ENCODE measurements at places on chromosomes 5 and 9.
A peak's percentile ranks its signal among the peaks of the same experiment; 100 is the strongest.

GRCh38 chr5:142343531-142343930 lies 18.7 kb upstream of the SPRY4 start:
- DNase-seq, result no peak

DNA sequence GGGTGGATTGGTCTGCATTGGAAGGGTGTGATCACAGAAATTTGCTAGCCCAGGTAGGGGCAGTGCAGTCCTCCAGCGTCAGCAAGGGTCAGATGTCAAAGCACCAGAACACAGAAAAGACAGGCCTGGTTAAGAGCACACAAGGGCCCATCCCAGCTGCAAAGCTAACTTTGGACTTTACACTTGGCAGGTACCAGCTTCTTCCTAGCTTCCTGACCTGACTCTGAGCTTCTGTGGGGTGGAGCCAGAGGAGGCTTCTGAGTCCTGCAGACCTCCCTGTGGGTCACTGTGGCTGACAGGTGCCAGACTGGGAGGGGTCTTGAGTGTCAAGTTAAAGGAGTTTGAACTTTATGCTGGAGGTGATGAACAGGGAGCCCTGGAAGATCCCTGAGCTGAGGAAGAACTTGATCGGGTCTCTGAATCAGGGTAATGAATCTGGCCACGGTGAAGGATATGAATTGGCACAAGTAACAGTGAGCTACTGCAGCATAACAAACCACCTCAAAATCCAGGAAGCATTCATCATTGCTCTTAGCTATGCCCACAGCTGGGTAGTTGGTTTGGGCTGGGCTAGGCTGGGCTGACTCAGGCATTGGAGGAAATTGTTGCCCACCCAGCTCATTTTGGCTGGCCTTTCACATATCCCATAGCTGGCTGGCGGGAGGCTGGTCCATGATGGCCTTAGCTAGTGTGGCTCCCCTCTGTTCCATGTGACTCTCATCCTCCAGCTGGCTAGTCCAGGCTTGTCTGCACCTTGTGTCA lies 63.4 kb downstream of the BARX1 start:
- DNase-seq, result no peak

DNA sequence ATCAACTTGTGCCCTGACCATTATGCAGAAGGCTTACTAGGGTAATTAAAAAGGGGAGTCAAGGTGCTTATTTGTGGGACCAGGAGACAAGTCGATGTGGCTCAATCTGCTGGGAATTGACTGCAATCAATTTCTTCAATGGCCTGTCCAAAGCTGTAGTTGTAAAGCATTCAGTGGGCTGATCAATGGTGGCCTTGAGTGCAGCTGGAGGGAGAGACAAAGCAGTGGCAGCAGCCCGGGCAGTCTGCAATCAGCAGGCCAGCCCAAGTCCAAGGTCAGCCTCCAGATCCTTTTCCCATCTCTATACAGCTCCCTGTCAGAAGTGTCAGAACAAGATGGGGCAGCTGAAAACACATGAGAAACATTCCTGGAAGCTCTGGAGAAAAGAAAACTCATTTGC lies 51.0 kb upstream of the BRINP1 start:
- no peak for DNase-seq

GRCh38 chr5:121288781-121289180 lies 562.9 kb upstream of the FTMT start:
- DNase-seq, result no peak

- DNase-seq, result no peak
These were observed 32.5 kb downstream of the TERT start for GRCh38 chr5:1262381-1262780.

GRCh38 chr5:152188251-152188650 lies 216.8 kb downstream of the NMUR2 start:
- DNase-seq, result no peak

DNA sequence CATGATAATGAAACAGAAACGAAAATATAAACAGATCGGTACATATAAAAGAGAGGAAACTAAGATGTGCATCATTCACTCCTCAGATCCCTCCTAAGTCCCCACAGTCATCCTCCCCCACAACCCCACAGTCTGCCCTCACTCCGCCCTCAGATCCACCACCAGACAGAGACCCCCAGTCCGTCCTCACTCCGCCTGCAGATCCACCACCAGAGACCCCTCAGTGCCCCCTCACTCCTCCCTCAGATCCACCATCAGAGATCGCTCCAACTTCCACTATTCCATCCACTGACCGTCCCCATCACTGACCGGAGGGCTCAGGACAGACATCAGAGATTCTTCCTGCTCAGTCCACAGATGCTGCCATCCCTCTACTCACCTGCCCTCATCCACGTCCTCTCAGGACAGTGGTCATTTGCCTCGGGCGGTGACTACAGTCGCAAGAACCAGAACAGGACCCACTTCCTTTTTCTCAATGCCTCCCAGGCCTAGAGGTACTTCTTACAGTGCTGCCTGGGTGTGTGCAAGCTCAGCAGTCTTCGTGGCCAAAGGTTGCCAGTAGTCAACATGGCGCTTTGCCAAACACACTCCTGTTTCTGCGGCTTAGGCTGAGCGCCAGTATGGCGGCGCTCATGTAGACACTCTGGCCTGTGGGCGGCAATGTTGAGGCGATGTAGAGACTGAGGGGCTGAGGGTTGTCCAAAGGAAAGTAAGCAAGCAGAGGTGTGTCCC lies 8.3 kb upstream of the SPATA31C1 start:
- DNase-seq, result no peak

DNA sequence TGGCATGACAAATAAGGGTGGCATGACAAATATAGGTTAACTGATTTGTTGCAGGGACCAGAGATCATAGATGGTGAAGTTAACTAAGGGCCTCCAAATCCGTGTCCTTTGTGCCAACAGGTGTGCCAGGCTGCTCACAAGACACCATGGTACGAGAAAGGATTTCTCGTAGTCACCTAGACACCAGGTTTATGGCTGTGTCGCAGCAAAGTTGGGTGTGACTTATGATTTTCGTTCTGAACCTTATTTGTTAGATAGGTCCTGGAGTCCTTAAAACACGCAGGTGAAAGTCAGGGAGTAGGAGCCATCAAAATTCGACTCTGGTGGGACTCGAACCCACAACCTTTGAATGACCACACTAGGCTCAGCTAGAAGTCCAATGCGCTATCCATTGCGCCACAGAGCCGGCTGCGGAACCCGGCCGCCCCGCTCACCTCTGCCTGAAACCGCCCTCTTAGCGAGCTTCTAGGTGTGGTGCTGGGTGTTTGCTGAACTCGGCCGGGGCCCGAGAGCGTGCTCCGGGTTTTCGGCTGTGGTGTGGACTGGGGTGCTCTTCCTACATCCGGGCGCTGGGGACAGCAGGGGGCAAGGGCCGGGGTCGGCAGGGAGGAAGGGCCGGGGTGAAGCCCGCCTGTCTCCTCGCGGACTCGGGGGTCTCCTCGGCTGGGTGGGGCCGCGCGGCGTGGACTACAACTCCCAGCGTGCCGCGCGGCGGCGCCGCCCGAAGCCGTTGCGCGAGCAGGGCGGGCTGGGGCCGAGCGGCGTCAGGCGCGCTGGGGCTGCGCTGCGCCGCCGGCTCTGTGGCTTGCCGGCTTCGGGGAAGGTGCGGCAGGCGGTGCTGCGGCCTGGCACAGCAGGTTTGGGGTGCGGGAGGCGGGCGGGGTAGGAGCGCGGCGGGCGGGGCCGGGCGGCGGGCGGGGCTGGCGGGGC lies at the start of gene SLC27A4:
Gene SLC27A4 (plus strand): TSS at position 767 of the 930 bp plus-strand sequence. CDS start 2,606 bp downstream, outside the sequence.
- peak; percentile 76 for DNase-seq

DNA sequence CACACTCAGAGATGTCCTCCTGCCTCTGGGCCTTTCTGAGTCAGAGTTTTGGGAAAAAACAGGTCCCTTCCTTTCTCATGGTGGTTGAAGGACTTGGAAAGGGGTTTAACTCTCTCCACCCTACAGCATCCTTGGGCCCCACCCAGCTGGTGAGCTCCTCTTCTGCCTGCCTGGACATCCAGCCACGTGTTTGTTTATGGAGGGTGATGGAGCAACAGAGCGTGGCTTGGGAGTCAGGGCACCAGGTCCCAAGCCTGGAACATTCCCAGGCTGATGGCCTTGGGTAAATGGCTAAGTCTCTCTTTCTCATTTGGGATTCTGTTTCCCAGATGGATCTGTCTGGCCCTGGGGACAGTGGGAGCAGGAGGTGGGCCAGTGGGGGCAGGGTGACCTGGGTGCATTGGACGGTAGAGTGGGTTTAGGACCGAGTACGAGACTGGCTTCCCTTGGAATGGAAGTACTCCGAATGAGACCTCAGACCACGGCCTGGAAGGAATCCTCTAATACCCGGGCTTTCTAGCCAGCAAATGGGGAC lies 141.1 kb upstream of the IRX2 start:
- DNase-seq, result no peak

DNA sequence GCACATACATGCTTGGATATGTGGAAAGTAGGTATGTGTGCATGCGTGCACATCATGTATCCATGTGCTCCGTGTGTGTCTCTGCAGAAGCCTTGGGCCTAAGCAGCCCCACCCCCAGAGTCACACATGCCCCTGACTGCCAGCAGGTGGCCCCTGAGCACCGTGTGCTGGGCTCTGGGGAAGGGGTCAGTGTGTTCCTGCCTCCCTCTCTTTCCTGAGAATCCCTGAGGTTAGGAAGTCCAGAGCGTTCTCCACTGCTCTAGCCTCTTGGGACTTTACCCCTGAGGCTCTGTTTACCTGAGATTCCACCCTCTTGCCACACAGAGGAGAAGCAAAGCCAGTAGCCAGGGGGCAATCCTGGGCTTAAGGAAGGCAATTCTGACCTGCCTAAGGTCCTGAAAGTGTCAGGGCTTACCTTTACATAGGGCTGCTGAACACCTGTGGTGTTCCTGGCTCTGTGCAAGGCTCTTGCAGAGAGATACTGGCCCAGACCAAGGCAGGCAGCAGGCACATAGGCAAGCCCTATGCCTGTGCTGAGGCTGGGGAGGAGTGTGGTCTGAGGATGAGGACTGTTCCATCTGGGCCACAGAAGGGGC lies 207.3 kb downstream of the TMEM38B start:
- no peak for DNase-seq

DNA sequence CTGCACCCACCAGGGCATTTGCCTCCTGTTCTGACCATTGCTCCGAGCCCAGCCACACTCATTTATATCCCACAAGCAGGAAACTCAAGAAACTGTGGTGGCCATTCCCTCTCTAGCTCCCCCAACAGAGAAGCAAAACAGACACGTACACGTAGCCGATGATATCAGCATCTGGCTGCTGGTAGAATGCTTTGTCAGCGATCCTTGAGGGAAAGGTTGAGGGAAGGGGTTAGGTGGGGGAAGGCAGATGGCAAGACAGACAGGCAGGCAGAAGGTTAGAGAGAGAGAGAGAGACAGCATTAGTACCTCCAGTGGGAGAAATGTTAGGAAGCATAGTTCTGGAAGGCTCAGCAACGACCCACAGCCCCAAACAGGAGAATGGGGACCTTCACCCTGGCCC lies 7.8 kb downstream of the HIGD2A start:
- DNase-seq, result no peak

GRCh38 chr5:79357398-79357797 lies 121.5 kb downstream of the JMY start:
- no peak for DNase-seq

GRCh38 chr5:126481243-126481642 lies 58.0 kb downstream of the GRAMD2B start:
- no peak for DNase-seq

- DNase-seq, result no peak
These were observed 133.1 kb upstream of the POU5F2 start for GRCh38 chr5:93874491-93874890.

- no peak for DNase-seq
These were observed 760 bp upstream of the MAN1B1 start for GRCh38 chr9:137085920-137086530.

DNA sequence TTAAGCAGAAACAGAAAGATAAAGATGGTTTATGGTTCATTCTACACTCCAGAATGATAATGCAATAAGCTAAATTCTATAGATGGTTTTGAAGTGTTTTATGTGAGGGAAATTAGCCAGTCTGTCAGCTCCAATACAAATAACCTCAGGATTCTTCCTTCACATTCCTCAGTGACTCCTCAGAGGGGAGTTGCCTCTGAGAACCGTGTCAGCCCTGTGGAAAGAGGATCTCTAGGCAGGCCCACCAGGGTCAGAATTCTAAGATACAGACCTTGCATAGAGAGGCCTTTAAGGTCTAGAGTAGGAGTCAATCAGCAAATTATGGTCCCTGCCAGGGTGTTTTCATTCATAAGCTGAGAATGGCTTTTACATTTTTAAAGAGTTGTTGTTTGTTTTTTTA lies 26.6 kb downstream of the RUSC2 start:
- no peak for DNase-seq

GRCh38 chr5:134463991-134464760 lies 52.5 kb upstream of the CDKN2AIPNL start:
- no peak for DNase-seq

DNA sequence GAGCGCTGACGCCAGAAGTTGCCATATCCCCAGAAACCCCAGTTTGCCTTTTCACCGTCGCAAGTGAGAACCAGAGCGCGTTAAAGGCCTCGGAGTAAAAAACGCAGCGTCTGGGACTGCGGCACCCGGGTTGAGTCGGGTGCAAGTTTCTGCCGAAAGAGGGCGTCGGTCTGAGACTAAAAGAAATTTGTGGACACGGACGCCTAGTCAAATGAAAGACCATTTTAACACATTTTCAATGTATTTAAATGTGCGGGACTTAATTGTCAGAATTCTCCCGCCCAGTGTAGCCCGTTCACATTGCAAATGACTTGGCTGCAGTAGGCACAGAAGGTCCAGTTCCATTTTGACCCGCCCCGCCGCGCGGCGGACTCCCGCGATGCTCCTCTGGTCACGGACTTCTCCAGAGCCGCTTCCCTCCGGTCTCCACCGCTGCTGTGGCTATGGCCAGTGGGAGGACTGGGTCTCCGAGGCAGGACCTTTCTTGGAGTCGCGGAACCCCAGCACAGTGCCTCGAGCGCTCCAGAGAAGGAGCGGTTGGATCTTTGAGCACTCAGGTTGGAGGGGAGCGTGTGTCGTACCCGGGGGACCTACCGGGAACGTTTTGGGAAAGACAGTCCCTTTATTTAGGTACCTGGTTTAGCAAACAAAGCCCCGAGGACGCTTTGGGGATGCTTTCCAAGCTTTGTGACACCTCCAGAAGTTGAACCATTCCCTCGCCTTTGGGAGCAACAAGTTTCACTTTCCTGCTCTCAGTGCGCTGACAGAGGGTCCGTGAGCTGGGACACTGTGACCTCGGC lies 1.2 kb upstream of the NPR3 start:
- DNase-seq, result no peak

- DNase-seq, result no peak
These were observed 320.4 kb upstream of the KLF4 start for GRCh38 chr9:107809871-107810460.

DNA sequence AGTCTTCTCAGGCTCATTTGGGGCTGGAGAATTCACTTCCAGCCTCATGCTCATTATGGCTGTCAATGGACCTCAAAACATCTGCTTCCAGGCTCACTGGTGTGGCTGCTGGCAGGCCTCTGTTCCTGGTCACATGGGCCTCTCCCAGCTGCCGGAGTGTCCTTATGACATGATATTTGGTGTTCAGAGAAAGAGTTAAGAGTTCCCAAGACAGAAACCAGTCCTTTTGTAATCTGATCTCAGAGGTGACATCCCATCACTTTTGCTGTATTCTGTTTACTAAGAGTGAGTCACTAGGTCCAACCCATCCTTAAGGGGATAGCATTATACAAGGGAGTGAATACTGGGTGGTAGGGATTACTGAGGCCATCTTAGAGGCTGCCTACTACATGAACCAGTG lies 104.6 kb downstream of the CACNA1B start:
- DNase-seq, result no peak
